ENCODE measurements at places on chromosomes 16 and 17. TPM values are rescaled to one million over a fixed set of nuclear protein-coding genes. Genes with fewer than 3 reads are reported as not detected.

DNA sequence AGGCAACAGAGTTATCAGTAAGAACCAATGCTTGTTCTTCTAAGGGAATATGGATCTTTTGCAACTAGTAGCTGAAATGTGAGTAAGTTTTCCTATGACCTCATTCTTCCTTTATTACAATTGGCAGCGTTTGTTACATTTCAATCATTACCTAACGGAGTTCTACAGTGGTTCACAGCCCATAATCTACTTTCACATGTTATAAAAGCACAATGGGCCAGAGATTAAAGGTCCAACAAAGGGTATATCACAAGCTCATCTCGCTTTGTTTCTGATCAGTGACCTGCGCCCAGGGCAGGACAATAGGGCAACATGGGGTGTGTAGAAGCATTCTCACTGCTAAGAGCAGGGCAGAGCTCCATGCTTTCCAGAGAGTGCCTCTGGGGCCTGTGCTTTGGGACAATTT, 279.9 kb upstream of the DYNLRB2 start:
- no peak for DNase-seq

- DNase-seq, result peak; percentile 81
Measured at GRCh38 chr17:28547623-28548416, 4.6 kb downstream of the UNC119 start.

GRCh38 chr16:56320811-56321558, 104.4 kb downstream of the AMFR start:
- no peak for DNase-seq

DNA sequence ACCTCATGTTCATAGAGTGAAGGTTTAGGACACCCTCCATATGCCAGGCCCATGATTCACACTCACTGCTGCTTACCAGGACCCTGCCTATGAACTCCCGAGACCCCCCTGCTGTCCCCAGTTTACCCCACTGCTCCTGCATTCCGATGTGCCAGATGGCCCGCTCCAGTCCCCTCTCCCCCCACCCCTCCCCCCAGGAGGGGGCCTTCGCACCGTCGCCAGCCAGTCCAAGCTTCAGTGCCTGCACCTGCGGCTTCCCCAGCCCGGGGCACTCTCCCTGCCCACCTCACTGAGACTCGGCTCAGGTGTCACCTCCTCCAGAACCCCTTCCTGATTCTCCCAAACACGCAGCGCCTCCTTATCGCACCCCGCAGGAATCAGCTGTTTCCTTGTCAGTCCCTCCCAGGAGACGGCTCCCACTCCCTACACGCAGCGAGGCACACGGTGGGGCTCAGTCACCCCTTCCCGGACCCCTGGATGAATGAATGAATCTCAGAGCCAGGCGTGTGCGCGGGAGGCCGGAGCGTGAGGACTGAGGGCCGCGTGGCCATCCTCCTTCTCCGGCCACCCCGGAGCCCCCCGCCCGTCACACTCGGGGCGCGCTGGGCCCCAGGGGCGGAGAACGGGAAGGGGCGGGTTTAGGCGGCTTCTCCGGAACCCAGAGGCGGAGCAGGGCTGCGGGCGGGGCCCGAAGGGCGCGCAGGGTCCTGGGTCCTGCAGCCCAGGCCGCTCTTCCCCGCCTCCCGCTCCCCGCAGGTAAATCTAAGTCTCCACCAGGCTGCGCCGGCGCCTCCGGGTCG, 1.6 kb downstream of the MYO1C start:
- DNase-seq, result peak; percentile 93

DNA sequence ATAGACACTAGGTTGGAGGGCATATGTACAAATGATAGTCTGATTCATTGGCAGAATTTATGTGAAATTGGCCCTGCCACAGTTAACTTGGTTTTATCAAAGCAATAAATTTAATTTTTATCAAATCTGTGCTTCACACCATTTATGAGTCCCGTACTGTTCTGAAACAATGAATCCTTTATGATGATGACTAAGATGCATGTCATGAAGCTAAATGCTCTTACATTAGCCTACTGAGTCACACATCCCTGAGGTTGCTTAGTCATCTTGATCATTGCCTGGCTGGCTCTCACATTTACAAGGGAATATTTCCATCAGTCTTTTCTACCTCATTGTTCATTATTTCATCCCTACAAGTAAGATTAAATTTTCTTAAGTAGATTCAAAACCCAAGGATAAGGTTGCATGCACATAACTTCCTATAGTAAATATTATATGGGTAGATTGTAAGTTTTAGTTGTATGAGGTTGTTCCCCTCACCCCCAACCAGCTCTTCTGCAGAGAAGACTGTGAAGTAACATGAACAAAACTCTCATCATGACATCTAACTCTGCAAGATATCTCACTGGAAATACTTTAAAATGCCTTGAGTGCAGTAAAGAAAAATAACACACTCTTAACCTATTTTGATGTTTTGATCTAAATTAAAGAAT, 170.7 kb downstream of the CYB561 start:
- DNase-seq, result no peak

DNA sequence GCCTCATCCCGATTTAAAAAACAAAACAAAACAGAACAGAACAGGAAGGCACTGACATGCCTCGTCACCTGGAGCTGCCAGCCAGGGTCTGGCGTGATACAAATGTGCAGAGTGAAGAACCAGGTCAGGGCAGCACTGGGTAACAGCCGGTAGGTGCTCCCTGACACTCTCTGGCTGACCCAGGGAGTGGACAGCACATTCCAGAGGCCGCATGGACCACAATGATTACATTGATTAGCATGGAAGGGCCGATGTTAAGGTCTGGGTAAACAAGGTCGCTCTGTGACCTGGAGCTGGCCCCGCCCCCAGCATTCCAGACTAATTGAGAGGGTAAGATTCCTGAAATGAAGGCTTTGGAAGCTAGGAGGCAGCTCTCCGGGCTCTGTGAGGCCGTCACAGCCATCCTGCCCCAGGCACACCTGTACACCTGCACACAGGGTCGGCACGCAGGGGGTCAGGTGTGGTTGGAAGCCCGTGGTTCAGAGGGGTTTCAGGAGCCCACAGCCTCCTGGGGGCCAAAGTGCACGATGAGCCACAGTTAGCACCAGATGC, 21.4 kb downstream of the PIEZO1 start:
- no peak for DNase-seq

DNA sequence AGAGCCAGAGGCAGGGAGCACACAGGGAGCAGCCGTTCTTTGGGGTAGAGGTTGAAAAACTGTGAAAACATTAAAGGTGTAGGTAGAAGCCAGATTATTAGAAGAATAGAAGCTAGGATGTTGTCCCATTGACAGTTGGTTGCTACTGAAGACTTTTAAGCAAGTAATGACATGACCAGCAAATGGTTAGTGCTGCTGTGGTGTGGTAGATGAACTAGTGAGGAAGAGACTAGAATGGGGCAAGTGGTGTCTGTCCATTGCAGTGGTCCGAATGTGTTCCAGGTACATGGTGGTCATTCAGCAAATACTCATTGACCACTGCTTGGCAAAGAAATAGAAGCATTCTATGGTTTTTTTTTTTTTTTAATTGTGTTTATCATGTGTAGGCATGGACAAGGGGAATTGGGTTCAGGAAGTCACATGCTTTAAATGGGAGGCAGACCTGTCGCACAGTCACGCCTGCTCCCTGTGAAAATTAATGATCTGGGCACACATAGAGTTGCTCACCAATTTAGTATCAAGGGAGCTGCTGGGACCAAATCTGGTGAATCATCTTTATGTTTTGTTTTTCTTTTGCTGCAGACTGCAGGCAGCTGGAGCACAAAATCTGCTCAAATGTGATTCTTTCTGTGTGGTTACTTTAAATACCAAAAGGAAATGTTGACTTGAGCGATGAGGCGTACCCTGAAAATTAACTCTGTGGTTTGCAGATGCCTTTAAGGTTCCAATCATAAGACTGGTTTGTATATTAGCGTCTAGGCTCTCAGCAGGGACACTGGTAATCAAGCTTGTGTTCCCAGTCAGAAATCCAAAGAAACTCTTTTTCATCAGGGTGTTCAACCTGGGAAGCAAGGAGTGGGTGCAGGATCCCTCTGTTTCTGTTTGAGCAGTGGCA, 30.7 kb downstream of the YPEL2 start:
- no peak for DNase-seq

DNA sequence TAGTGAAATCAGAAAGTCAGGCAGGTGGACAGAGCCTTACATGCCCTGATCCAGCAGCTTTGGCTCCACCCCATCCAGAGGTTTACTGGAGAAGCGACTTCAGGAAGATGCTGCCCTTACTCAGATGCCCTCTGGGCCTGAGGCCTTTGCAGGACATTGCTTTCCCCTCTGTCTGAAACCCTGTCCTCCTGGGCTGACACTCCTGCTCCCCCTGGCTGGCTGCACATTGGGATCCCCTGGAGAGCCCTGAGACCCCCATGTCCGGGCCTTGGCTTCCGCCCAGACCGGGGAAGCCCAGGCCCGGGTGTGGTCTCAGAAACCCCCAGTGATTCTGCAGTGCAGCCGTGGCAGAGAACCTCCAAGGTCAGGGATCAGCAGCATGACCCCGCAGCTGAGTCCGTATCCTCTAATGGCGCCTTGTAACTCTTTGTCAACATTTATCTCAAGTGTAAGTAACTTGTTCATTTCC, 36.6 kb downstream of the BCO1 start:
- DNase-seq, result no peak

Gene KRTAP4-5
- not detected for total RNA-seq

- no peak for DNase-seq
Measured at GRCh38 chr17:66002812-66003211, 189.1 kb downstream of the CEP112 start.

GRCh38 chr17:82291582-82292250, 18.2 kb upstream of the CSNK1D start:
- no peak for DNase-seq

Gene OR3A3
- not detected for total RNA-seq

- no peak for DNase-seq
Measured at GRCh38 chr17:49798182-49798581, 9.7 kb downstream of the KAT7 start.

Gene CACNG4
- total RNA-seq, result not detected

GRCh38 chr17:55068862-55069811, 100.6 kb downstream of the STXBP4 start:
- no peak for DNase-seq

Gene SLC5A11
- total RNA-seq, result not detected

Gene TBC1D3G
- total RNA-seq, result not detected

DNA sequence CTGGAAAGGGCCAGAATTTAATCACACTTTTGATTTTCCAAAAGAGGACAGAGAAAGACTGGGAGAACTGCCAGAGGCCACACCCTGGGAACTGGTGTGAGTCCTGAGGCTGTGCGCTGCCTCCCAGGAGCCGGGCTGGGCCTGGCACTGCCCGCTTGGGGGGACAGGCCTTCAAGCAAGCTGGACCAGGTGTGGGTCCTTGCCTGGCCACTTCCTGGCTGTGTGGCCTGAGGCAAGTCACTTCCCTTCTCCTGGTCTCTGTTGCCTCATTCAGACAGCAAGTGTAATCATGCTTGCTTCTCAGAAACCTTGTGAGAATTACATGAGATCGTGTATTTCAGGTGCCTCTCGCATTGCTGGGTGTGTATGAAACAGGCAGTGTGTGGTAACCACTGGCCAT, 143.0 kb downstream of the SNX29 start:
- DNase-seq, result peak; percentile 75

GRCh38 chr17:62870552-62870971, 62.4 kb upstream of the MARCHF10 start:
- DNase-seq, result no peak
